ENCODE measurements at places on chromosomes 1 and 21.

GRCh38 chr1:19704247-19705113 is 39.8 kb downstream of the HTR6 start:
- DNase-seq = peak; percentile 38

- no peak for DNase-seq
Measured at GRCh38 chr1:219188331-219188803, 14.7 kb downstream of the LYPLAL1 start.

DNA sequence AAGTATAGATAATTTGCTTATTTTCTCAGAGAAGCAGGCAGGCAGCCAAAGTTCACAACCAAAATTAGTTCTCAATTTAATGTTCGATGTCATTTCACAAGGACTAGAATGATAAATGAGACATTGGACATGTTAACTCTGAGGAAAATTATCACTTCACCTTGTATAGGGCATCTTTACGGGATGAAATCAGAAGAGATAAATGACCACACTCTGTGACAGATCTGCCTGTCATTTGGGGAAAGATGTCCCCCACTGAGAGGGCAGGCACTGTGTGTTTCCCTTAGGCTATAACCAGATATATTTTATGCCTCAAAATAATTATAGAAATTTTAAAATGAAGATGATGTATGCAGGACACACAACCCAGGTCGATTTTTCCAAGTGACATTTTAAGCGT is 642.9 kb downstream of the BRINP3 start:
- DNase-seq = peak; percentile 81

- no peak for DNase-seq
Measured at GRCh38 chr1:53546409-53547155, 87.4 kb downstream of the DMRTB1 start.

DNA sequence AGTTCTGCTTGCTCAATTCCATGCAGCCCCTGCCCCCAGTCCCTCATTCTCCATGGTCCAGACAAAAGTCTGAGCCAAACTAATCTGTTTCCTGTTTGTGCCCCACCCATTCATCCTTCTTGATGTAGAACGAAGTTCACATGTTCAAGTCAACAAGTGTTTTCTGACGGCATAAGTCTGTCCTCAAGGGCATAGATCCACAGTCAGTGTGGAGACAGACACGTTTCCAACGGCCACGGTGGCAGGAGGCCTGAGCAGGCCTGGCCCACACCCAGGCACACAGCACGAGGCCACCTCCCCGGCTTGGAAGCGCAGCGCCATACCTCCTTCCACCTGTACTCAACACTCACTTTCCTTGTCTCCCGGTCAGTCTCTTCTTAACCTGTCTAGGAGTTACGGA is 16.1 kb downstream of the ADORA1 start:
- no peak for DNase-seq

DNA sequence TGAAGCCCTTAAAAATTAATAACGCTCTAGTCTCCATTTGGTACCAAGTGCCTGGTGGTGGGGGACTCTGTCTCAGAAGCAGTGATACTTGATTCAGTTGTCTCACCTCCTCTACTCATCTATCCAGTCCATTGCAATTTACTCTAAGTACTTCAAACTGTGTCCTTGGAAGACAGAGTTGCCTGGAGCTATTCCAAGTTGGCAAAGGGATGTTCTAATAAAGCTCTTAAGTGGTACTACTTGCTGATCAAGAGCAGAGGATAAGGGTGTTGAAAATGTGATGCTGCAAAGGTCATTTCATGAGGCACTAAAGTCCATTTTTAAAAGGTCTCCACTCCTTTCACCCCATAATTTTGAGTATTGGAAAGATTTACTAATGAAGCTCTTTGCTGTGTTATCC is 142.2 kb downstream of the NFIA start:
- DNase-seq = peak; percentile 85

DNA sequence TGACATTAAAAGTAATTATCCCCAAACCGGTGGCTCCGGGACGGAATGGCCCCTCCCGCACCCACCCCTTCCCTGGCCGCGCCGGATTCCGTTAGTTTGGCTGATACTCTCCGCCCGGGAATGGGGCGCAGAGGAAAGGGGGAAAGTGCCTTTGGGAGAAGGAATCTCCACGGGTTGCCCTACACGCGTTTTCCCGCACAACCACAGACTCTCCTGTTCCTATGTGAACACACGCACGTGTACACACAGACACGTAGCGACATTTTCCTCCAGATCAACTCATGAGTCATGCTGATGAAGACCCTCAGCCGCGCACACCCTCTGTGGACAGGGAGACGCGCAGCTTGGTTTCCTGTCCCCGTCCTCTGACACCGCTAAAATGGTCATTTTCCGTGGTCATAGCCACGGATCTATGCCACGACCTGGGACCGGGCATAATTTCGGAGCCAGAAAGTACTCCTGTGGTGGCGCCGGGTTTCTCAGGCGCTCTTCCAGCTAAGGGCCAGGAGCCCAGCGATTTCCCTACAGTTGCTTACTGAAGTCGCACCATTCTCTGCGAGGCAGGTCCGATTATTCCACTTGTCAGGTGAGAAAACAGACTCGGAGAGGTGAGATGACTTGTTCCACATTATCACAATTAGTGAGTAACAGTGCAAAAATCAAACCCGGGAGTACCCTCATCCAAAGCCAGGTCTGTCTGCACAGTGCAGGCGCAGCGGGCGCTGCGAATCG is 4.0 kb upstream of the DMRTA2 start:
- DNase-seq = no peak

DNA sequence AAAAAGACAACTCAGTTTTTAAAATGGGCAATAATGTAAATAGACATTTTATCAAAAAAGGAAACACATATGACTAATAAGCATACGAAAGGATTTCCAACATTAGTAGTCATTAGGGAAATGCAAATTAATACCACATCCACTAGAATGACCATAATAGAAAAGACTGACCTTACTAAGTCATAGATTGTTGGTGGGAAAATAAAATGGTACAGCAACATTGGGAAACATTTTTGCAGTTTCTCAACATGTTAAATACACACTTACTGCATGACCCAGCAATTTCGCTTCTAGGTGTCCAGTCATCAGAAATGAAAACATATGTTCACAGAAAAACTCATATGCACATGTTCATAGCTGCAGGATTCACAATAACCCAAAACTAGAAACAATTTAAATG is 29.9 kb upstream of the SLC44A3 start:
- no peak for DNase-seq

- no peak for DNase-seq
Measured at GRCh38 chr21:14487490-14488432, 58.4 kb downstream of the SAMSN1 start.

DNA sequence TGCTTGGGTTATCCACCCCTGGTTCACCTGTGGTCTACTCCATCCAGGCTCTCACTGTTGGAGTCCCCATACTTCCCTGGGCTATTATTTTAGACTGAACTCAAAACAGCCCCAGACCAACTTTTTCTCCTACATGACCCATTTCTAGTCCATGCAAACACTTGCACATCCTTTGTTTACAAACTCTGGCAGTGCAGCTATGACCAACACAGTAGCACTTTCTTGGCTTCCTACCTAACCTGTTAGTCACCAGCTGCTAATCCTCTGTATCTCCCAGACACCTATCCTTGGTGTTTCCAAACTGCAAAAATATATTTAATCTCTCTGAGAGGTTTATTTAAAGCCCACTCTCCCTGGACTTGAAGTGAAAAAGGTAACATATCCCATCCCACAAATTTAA is 90.8 kb downstream of the DDAH1 start:
- no peak for DNase-seq

DNA sequence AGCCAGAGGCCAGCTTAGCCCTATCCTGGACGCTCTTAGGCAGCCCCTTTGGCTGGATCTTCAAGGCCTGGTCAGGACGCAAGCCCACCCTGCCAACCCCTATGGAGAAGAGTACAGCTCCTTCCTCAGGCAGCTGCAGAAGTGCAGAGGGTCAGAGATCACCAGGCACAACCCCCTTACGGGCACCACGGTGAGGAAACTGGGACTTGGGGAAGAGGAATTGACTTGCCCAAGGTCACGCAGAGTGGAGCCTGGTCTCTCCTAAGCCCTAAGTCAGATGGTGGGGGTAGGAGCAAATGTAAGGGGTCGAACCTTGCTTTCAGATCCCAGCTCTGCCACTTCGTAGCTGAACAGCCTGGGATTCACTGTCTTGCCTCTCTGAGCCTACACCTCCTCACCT is 3.7 kb downstream of the E2F2 start:
- no peak for DNase-seq

- DNase-seq = no peak
Measured at GRCh38 chr1:94799206-94799605, 21.0 kb upstream of the SLC44A3 start.

GRCh38 chr1:38651669-38652068 is 207.9 kb downstream of the RRAGC start:
- no peak for DNase-seq

DNA sequence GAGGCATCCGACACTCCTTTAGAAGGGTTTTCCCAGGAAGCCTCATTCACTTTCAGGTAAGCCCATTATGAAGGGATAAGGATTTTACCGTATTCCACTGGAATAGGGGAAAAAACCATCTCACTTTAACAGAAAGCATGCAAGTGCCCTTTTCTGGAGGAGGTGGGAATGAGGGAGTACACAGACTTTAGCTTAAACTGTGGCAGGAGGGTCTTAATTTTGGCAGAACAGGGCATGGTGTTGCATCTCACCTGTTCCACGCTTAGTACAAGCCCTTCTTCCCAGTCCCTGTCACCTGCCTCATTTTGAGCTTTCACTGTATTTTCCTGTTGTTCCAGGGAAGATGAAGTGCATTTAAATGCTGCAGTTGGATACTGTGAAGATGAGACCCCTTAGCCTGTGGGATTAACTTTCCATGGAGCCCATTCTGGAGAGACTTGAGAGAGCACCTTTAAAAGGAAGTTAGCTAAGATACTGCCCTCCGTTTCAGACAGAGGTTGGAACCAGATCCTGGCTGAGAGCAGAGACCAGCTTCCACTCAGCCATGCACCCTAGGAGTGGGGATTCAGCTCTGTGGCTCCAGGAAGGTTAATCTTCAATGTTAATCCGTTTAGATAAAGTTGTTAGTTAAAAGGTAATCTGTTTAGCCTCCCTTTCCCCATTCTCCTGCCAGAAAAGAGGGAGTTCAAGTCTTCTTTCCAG is 42.6 kb downstream of the PBX1 start:
- no peak for DNase-seq

GRCh38 chr1:181107711-181108110 is 19.2 kb downstream of the IER5 start:
- no peak for DNase-seq

GRCh38 chr1:244735404-244735803 is 82.5 kb downstream of the DESI2 start:
- DNase-seq = no peak

DNA sequence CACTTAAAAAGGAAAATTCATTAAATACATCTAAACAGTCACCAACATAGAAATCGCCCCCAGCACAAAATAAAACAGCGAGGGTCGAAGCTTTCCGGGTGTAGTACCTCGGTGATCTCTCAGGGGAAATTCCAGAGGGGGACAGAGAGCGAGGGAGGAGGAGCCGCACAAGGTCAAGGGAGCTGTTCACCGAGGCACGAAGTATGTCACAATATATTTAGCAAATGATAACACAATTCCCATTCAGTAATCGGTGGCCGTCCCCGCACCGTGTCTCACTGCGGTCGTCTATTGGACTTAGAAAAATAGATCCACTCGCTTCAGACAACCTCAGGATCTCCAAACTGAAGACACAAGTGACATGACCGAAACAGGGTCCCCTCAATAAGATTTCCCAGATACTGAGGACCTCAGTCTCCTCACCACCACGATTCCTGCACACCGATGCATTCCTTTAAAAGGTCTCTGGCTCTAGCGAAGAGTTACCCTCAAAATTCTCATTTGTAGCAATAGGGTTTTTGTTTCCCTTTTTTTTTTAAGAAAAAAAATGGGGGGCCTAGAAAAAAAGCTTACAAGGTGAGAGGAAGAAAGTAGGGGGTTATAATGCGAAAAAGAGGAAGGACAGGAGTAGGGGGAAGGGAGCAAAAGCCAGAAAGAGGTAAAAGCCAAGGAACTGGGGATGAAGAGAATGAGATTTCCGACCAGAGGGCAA is 1.1 kb downstream of the LPGAT1 start:
- peak; percentile 61 for DNase-seq

GRCh38 chr1:208951908-208952307 is 631.6 kb upstream of the CAMK1G start:
- no peak for DNase-seq

DNA sequence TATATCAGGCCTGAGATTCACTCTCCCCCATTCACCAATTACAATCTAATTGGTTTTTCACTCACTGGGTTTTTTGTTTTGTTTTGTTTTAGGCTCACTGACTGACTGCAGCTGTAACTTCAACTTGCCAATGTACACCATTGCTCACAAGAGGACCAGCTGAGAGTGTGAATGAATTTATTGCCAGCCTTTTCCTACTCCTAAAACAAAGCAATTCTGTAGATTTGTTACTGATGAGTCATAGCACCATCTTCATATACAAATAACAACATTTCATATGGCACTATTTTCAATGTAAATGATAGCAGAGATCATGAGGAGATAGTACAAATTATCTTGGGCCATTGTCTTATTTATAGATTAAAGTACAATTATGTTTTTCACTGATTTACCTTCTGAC is 76.0 kb upstream of the DPYD start:
- no peak for DNase-seq

GRCh38 chr1:196516373-196516772 is 91.9 kb downstream of the KCNT2 start:
- no peak for DNase-seq

DNA sequence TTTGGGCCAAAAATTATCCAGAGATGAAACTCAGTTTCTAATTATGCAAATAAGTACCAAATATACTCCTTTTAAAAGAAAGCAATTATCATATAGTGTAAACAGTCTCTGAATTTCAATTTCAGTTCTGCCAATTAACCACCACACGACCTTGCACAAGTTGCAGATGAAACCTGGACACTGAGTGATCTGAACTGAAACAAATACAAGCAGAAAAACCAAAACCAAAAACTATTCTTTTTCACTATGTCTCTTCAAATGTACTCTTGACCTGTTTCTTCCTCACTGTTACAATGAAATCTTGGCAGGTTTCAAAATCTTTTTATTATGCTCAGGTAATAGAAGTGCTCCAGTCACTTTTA is 79.2 kb downstream of the TYW3 start:
- no peak for DNase-seq

DNA sequence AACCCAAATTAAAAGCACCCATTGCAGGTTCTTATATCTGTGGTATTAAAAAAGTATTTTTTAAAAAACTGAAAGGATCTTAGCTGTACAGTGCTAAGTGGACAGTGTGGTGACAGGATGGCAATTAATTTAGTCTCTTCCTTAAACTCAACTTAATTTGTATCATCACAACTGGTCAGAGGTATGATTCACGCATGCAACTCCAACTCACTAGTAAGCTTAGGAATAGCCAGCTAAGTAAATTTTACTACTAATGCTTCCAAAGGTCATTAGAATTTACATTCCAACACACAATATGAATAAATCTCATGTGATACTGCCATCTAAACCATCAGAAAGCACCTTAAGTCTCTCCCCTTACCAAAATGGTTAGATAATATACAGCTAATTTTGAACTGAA is 35.4 kb downstream of the ENAH start:
- DNase-seq = no peak

- no peak for DNase-seq
Measured at GRCh38 chr1:38138498-38139233, 92.1 kb upstream of the POU3F1 start.

GRCh38 chr1:28580722-28581530 is 11.1 kb upstream of the RAB42 start:
- peak; percentile 58 for DNase-seq
